ENCODE measurements at places on chromosomes 7 and 10.
A peak's percentile ranks its signal among the peaks of the same experiment; 100 is the strongest.

GRCh38 chr7:151346470-151346769 lies 4.8 kb downstream of the NUB1 start:
- no peak for DNase-seq

DNA sequence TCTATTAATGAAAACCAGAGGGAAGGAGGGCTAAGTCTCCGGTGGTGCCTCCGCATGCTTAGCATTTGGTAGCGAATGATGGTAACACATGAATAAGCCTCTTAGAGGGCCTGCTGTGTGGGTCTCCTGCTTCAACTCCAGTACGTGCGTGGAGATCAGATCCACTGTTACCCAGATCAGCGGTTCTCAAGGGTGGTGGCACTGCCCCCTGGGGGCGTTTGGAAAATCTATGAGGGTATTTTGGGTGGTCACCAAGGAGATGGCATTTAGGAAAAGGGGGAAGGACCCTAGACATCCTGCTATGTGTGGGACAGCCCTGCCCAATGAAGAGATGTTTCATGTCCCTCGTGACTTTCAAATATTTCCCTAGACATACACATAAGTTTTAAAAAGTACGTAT lies 57.1 kb upstream of the TM9SF3 start:
- DNase-seq = no peak

GRCh38 chr10:93352638-93353383 lies 129.3 kb downstream of the MYOF start:
- peak; percentile 10 for DNase-seq

DNA sequence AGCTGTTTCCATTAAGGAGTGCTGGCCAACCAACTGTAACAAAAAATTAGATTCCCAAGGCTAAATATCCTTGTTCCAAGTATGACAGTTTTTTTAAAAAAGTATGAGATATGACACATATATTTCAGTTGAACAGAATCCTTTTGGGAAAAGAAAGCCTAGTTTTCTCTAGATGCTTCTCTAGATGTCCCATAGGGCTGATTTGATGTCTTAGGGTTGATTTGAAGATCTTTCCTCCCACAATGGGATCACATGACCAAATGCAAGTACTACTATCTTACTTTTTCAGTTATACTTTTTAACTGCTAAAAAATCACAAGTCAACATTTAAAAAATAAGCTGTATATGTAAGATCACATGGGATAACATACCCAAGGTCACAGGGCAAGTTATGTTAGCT lies 3.7 kb downstream of the NAMPT start:
- DNase-seq = no peak

DNA sequence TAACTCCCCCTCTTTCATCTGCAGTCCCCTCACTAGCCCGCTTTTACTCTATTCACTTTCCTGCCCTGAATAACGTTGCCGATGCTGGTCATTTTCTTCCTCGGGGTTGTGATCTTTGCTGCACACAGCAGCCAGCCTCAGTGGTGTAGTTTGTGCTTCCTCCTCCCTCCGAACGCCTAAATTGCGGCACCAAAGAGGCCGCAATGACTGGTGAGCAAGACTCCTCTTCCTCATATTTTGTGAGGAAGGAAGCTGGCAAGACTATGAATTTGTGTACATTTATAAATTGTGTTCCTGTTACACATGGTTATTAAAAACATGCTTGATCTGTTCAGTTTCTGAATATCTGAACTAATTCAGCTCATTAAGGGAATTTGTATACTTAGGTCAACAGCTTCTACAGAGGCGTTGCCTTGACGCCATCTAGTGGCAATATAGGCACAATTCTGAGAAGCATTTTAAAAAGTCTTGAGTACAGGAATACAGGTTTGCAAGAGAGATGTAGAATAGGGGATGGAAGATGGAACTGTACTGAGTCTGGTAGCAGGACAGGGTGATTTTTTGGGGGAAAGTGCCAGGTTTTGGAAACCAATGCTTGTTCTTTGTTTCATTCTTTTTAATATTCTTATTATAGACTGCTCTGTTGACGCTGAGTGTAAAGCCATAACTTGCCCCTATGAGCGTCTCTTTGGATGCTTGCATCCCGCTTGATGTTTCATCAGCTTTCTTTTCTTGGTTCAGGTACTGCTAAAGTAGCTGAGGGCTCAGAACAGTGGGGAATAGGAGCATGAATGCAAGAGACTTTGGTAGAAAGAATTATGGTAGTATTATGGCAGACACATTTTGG lies 4.1 kb upstream of the TAS2R5 start:
- DNase-seq = no peak

DNA sequence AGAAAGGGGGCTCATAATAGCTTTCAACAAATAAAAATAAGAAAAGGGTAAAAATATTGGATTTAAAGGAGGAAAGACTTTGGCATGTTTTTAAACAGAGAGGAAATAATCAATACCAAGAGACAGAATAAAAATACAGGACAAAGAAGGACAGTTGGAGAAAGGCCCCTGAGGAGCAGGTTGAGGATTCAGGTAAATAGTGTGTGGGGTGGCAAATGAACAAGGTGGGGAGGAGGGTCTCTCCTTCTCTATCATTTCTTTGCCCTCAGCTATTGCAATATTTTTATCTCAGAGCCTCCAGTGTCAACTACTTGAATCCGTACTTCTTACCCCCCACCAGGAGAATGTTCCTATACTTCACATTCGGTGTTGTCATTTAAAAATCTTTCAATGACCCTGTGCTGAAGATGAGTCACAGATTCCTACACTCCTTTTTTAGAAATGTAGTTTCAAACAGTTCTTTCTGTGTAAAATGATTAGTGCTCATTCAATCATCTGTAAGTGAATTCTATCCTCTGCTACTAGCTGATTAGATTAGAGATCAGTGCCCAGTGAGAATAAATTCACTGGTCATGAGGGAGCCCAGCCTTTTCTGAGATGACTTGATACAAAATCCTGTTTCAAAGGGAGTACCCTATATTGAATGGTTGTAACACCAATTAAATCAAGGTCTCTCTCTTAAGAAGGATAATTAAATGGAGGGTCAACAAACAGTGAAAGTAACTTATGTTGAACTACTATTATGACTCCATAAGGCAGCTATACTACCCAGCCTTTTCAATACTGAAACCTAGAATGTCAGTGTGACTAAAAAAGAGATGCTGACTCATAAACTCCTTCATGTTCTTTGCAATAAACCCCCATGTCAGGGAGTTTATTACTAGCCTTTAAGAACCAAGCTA lies 50.4 kb upstream of the WNT16 start:
- DNase-seq = no peak

DNA sequence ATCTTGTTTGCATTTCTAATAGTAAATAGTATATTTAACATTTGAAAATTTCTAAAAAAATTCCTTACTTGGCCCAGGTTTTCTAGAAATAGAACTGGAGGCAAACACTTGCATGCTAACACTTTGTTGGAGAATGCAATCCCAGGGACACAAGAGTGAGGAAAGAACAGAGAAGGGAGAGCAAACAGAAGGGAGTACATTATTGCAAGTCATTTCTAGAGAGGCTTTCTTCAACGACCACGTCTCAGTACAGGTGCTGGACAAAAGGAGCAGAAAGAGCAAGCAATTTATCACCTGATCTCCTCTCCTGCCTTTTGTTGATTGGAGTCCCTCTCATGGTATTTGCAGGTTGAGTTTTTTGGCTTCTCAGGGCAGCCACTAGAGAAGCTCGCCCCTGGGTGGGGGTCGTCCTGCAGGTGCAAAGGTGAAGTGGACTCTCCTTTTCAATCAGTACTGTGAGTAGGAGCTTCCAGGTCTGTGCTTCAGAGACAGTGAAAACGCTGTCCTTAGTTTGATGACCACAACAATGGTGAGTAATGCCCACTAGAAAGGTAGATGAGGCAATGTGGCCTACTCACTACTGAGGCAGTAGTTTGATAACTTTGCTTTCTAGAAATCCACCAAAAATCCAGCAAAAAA lies 5.2 kb downstream of the CPED1 start:
- DNase-seq = no peak

- no peak for DNase-seq
Measured at GRCh38 chr10:43648095-43648397, 635 bp downstream of the ZNF32 start.

- no peak for DNase-seq
Measured at GRCh38 chr7:38070718-38071117, 107.3 kb upstream of the STARD3NL start.

DNA sequence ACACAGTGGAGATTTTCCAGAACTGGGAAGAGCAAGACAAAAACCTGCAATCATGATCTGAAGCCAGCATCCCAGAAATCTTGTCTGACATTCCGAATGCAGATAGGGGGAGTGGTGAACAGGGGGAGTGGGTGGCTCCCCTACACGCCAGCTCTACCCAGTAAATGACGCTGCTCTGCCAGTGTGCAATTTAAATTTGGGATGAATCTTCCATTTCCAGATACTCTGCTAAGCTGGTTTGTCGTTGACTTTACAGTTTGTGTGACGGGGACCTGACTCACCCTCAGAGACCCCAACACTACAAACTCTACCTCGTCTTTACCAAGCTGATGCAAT lies 68.7 kb upstream of the CAMK2B start:
- no peak for DNase-seq

DNA sequence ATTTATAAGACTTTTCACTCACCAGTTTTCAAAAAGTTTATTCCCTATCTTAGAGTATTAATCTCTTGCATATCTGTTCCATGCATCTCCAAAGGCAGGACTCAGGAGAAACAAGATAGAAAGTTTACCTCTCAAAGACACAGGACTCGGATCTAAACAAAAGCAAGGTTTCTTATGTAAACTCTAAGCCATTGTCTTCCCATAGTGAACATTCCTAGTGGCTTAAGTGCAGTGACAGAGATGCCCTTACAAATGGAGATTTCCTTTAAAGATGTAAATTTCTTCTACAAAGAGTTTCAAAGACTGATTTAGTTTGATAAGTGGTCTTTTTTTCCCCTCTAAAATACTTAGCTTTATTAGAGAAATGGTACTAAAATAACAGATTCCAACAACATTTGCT lies 209.8 kb downstream of the ACTR3B start:
- no peak for DNase-seq

DNA sequence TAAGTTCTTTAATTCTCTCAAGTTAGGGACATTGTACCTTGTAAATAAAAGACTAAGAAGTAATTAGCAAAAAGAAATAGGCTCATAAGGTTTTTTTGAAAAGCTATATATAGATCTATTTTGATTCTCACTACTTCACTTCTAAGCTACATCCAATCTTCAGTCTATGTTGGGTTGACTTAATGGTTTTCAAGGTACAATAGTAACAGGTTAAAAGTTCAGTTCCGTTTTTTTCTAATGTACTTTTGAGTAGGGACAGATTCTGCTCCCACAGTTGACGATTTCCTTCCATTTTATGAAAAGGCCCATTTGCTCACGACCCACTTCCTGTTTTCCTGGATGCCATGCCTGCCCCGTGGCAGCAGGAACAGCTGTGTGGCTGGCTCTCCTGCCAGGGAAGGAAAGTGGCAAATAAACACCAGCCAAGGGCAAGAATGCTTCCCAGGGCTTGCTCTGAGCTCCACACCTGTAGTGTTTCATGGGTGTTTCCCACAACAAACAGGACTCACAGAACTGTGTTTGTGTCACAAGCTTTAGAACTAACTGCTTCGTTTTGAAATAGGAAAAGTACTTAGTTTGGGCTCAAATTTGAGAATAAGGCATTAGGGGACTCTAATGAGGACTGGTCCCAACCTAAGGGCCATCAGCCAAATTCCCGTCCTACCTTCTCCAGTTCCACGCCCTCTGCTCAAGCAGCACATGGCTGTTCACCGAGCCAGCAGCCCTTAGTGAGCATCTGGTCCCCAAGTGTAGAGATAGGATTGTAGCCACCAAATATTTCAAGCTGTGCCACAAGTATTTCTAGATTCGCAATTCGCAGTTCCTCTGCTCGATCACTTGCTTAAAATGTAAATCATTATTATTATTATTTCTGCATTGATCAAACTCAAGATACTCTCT lies 240.7 kb downstream of the COBL start:
- no peak for DNase-seq

DNA sequence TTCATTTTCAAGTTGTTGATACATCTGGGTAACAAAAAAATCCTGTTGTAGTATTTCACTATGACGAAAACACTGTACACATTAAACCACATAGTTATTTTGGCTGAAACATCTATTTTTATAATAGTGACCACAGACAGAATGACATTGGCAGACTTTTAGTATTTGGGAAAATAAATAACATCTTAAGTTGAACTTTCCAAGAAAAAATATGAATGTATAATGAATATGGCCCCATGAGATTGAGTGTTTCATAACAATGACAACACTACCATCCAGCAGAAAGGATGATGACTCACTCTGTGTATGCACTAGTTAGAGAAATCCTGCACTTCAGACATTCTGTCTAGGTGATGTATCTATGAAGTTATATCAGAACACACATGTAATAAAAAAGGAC lies 118.1 kb downstream of the SEMA3D start:
- no peak for DNase-seq

DNA sequence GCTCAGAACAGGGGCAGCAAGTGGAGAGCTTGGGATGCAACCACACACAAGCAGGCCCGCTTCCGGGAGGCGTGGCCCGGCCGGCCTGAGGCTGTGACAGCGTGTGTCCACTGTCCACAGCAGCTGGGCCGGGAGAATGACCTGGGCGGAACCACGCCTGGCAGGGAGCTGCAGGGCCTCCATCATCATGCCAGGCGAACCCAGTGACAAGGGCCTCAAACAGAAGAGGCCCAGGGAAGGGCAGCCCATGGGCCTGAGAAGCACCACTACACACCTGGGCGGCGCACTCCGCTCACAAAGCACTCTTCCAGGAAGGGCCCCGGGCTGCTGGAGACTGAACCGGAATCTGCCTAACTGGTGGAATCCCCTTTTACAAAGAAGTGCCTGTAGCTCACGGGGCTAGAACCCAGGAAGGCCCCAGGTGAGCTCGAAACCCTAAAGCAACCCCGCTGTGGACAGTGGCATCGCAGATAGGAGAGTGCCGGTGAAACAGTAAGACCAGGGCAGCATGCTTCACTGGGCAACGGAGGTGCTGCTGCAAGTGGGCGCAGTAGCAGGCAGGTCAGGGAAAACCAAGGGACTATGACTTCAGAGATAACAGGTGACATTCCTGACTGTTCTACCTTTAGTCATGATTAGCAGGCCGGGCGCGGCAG lies 66.0 kb downstream of the MAD1L1 start:
- peak; percentile 32 for DNase-seq

DNA sequence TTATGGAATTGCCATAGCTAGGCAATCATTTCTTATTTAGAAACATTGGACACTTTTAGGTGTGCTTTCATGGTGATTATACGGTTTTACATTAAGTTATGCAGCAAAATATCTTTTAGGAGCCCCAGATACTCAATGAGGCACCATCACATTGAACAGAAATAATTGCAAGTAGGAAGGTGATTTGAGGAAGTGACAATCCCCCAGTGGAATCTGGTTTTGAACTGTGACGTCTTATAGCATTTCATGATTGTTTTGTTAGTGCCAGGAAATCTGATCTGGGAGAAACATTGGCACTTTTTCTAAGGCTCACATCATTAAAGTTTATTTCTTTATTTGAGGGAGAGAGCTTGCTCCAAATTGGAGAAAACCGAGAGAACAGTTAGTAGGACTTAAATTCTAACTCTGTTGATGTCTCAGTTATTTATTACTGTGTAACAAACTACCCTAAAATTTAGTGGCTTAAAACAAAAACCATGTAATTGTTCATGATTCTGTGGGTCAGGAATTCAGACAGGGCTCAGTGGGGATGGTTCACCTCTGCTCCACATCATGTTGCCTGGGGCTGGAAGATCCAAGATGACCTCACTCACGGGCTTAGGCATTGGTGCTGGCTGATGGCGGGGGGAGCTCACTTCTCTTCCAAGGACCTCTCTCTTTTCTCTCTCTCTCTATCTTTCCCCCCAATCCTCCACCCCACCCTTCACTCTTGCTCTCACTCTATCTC lies 78.2 kb upstream of the STEAP1B start:
- no peak for DNase-seq

- no peak for DNase-seq
Measured at GRCh38 chr10:79985481-79986072, 36.7 kb upstream of the SFTPD start.

- no peak for DNase-seq
Measured at GRCh38 chr7:65896279-65896870, 23.5 kb downstream of the VKORC1L1 start.

All from caudate nucleus (tissue), 63 donors.